ENCODE measurements at places on chromosomes 1 and 21.

DNA sequence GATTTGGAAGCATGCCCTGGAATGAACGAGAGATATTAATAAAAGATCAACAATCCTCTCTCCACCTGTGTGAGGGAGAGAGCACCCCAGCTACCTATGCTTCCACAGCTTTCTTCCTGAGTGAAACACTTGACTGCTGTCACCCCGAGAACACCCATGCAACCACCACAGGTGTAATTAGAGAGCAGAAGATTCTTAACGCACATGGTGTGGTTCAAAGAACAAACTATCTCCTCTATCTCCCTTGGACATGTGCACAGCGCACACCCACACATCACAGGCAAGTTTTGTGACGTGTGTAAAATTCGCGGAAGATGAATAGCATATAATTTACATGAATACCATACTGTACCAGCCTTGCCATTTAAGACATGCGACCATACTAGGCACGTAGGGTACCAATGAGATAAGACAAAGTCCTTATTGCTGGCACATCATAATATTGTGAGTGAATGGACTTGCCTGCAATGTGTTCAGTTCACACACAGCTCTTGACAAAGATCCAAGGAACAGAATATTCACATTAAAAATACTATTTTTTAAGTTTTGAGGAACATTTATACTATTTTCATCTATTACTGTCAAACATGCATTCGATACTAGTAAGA lies 11.6 kb downstream of the ERRFI1 start:
- DNase-seq, result no peak

DNA sequence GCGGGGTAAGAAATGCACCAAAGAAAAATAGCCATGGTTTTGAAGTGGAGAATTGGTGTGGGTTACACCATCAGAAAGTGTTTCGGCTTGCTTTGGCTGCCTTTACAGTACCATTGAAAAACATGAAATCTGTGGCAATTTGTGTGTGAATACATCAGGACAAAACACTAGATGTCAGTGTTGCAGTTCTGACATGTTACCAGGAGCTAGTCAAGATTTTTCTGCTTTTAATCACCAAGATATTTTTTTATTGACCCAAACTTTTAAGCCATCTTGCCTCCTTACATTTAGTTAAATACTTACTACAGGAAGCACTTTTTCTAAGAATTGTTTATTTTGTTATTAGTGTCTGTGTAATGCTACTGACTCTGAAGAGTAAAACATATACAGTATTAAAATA lies 14.3 kb downstream of the RRP15 start:
- peak; percentile 34 for DNase-seq

- DNase-seq, result no peak
Measured at GRCh38 chr1:226233293-226233692, 9.8 kb downstream of the MIXL1 start.

- no peak for DNase-seq
Measured at GRCh38 chr1:31662463-31662862, 17.8 kb upstream of the PEF1 start.

GRCh38 chr1:61387829-61388228 lies 305.5 kb downstream of the NFIA start:
- DNase-seq, result no peak

DNA sequence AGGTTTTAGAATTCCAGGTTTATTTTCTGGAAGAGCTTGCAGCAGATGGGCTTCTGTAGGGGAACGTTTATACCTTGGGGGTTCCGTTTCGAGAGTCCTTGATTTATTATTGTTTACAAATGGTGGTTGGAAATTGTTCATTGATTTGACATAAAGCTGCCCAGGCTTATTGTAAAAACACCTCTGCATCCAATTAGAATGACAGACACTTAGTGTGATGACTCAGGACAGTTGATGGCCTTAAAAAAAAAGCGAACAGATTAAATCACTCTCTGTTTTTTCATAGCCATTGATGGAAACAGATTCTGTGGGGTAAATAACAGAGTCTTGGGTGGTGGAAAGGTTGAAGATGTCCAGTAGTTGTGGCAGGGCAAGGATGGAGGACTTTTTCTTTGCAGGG lies 35.4 kb downstream of the GALNT2 start:
- no peak for DNase-seq

DNA sequence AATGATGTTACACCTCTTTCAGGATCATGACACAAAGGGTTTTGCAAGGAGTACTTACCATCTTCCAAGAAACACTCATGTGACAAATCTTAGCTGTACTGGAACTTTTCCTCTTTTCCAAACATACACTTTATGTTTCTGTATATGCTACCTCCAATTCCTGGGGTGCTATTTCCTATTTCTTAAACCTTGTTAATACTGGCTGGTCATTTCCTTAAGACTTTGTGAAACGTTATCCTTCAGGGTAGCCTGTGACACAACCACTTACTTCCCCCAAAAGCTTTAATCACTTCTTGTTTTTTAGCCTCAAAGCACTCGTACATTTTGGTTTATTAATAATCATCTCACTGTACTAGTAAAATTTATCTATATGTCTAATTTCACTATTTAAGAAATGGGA lies 39.4 kb downstream of the OR10Z1 start:
- no peak for DNase-seq

GRCh38 chr1:59180735-59181134 lies 116.2 kb upstream of the FGGY start:
- DNase-seq, result no peak

- DNase-seq, result no peak
Measured at GRCh38 chr1:83807231-83807630, 191.7 kb downstream of the TTLL7 start.

DNA sequence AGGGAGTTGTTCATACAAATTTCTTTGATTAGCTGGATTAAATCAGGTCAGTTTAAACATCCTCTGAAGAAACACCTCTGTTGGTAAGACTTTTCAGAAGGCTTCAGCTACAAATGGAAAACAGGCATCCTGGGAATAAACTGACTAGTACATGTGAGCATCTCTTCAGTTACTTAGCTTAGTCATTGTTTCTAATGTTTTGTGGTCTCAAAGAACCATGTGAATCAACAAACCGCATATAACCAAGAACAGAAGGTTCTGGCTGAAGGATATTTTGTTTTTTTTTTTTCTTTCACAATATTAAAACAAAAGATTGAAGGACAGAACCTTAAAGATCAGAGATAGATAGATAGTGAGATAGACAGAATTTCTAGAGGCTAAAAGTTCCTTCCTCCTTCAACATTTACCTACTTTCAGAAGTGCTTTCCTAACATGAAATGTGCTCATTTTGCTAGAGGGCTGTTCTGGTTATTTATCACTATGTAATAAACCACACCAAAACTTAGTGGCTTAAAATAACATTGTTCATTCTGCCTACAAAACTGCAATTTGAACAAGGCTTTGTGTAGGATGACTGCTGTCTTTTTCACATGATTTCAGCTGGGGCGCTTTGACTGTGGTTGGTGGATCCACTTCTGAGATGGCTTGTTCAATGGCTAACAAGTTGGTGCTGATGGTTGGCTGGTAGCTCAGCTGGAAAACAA lies 119.8 kb upstream of the PTGFR start:
- DNase-seq, result peak; percentile 13

DNA sequence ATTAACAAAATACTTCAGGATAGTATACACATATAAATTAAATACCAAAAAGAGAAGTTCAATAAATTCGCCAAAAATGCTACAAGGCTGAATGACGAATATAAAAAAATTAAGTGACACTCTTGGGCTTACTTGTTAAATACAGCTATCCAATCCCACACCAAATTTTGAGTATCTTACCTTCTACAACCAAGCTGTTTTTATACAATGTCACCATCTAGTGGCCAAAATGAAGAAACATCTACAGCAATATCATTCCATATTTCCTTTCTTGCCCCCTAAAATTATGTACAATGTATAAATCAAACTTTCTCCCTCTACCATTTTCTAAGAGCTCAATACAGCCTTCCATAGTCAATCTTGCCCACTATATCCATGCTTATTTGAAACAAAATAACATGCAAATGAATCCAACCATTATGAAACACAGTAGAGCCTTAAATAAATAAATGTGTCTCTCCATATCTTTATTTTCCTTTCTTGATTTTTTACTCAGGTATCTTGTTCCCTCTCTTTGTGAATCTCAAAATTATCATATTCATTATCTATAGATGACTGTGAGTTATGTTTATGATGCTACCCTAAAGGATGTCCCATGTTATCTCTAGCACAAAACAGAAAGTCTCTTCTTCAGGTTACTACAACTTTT lies 86.3 kb downstream of the ACBD6 start:
- peak; percentile 23 for DNase-seq

DNA sequence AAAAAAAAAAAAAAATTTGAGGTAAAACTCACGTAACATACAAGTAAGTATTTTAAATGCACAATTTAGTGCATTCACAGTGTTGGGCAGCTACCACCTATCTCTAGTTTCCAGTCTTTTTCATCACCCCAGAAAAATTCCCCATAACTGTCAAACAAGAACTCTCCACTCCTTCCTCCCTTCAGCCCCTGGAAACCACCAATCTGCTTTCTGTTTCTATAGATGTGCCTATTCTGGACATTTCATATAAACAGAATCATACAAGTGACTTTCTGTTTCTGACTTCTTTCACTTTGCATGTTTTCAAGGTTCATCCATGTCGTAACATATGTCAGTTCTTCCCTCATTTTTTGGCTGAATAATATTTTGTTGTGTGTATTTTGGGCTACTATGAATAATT lies 24.9 kb upstream of the ETS2 start:
- no peak for DNase-seq

DNA sequence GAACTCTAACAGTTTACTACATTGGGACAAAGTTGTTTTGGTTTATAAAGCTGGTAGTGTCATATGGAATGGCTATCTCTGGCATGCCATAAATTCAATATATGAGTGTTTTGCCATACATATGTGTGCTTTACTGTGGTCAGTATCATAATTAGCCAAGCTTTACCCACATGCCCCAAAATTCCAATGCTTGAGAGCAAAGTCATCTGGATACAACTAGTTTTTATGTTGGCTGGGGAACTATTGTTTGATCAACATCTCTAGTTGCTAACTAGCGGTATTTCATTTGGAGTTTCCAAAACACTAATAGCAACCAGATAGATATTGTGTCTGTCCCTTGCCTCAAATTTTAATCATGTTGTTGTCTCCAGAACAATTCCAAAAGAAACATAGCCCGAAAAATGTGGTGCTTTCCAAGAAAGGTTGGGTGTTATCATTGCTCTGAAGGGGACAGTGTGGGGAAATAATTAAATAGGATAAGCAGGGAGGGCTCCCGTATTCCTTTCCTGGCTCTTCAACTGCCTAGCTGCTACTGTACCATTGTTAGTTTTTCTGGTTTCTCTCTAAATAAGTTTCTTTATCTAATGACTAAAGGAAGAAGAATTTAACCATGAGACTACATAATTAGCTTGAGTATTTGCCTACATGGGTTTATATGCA lies 136.1 kb downstream of the TGFB2 start:
- DNase-seq, result no peak

- DNase-seq, result no peak
Measured at GRCh38 chr1:47784497-47784822, 212.7 kb downstream of the TRABD2B start.

- DNase-seq, result peak; percentile 92
Measured at GRCh38 chr1:236142253-236143103, at the start of gene GPR137B. Gene GPR137B, plus strand, starts transcription at chr1:236142539. Its CDS starts 84 bp downstream, at chr1:236142623.

GRCh38 chr1:82445132-82445531 lies 644.4 kb downstream of the ADGRL2 start:
- no peak for DNase-seq

DNA sequence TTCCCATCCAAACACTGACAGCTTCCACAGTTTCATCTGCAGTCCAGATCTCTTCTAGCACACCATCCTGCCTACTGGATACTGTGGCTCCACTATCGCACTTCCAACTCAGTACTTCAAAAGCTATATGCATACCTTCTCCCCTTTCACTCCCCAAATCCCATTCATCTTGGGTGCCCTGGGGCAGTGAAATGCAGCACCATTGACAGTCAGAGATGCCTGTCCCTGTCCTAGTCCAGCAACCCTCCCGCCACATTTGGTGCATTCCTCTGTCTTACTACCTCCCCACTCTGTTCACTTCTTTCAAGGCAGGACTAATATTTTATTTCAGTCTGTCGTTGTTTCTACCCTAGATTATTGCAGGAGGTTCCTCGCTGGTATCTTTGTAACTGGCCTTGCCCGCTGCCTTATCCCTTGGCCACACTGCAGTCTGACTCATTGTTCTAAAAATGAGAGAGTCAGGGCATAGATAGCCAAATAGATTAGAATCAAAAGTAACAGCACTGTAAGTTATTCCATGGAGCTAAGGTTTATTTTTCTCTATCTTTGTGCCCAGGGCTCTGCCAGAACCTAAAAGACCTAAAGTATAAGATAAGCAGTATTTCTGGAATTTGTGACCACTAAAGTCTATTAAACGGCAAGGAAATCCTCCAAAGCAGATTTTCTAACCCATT lies 96.7 kb downstream of the ESRRG start:
- DNase-seq, result no peak

- no peak for DNase-seq
Measured at GRCh38 chr1:5002676-5003075, 348.3 kb downstream of the AJAP1 start.

DNA sequence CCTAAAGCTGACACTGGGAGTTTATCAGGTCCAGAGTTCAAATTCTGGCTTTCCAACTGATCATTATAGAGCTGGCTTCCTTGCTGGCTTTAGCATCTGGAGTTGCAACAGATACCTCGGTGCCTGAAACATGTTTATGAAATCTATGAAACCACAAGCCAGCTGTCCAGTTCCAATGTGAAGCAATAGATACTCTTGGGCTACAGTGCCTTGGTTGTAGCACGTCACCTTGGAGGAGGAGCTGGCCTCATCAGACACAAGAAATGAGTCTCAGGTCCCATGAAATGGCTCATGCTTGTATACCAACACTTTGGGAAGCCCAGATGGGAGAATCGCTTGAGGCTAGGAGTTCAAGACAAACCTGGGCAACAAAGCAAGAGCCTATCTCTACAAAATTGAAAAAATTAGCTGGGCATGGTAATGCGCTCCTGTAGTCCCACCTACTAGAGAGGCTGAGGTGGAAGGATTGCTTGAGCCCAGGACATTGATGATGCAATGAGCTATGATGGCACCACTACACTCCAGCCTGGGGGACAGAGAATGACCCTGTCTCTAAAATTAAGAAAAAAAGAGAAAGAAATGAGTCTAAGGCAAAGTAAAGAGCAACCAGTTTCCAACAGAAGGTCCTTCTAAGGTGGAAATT lies 132.5 kb upstream of the ZNF648 start:
- no peak for DNase-seq

DNA sequence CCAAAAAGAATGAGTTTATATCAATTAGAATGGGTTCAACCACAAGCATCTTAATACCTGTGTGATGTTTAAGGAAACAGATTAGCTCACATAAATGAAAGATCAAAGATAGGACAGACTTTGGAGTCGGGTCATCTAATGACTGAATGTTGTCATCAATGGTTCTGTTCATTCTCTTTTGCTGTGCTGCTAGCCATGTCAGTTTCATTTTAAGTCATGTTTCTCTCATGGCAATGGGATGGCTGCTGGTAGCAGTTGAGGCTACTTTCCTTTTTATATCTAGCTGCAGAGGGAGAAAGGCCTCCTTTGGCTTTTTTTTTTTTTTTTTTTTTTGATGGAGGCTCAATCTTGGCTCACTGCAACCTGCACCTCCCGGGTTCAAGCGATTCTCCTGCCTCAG lies 86.9 kb upstream of the SPAG17 start:
- no peak for DNase-seq
